Activated naive CD8-positive, alpha-beta T cell treated with anti-CD3 and anti-CD28 coated beads, Interleukin-2, amount 50 U/mL, for 16 hours (primary cell): ENCODE measurements at places on chromosomes 3 and 15.

DNA sequence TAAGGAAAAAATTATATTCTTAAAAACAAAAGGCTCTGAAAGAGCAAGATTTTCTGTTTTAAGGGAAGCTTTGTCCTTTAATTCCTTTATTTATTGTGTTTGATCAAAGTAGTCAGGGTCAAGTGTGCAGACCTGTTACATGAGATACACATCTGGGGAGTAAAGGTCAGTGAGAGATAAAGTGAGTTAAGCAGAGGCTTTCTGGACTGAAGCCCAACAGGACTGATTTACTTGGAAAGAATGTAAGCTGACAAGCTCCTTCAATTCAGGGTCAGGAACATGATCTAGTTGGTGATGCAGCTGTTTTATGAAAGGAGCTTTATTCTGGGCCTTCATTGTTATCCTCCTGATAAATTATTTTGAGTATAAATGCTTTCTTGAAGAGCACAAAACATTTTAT is 20.7 kb upstream of the OTOL1 start:
- no peak for DNase-seq

GRCh38 chr3:120093119-120093910 is 932 bp downstream of the GSK3B start:
- DNase-seq: no peak

DNA sequence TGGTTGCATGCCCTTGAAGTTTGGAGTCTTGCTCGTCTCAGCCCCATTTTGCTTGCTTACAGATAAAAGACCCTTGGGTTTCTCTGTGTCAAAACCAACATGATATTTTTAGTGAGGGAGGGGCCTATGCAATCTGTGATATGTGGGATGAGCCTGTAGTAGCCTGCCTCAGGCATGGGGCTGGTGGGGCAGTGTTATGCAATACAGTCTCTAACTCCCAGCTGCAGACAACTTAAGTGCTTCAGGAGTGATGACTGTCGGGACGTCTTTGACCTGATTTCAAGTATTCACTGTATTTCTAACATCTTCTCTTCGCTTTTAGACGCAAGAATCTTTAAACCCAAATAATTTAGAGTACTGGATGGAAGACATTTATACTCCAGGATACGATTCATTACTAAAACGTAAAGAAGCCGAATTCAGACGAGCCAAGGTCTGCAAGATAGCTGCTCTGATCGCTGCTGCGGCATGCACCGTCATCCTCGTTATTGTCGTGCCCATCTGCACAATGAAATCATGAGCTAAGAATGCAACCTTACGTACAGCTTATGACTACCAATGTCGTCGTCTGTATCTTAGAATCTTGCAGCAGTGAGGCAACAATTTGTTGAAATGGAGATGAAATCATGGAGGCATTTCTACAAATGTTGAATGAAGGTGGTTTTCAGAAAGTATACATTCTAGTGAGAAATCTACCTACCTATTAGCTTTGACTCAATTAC is 35.9 kb downstream of the MINAR1 start:
- no peak for DNase-seq

GRCh38 chr15:40310001-40310959 is 2.5 kb upstream of the PLCB2 start:
- no peak for DNase-seq

GRCh38 chr3:128804017-128804810 is 75.2 kb upstream of the ACAD9 start:
- peak; percentile 33 for DNase-seq

DNA sequence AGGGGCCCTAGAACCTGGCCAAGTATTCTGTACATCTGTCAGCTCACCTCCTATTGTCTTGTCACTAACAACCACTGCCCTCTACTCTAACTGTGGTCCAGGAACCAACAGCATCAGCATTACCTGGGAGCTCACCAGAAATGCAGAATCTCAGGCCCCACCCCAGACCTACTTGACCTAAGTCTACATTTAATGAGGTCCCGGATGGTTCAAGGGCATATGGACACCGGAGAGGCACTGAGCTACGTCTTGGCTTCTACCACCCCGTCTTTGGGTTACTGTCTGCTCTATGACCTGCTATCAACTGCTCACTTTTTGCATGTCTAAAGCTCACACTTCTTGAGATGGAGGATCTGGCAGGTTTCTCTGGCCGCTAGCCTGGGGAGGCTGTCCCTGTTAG is 8.1 kb downstream of the GALNT15 start:
- DNase-seq: no peak

DNA sequence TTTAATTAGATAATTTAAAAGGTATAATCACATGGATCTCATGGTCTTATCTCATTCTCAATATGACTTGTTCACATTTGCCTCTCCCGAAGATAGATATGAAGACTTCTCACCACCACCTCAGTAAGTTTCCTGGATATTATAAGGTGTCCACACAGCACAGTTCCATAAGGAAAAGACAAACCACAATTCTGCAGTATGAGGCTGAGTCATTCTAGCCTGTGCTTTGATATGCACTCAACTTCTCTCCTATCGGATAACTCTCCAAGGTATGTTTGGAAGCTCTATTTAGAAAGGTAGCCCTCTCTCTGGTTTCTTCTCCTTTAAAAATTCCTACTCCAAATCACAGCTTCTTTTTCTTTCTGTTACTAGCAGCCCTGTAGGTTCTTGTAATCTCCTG is 612.8 kb downstream of the ZPLD1 start:
- no peak for DNase-seq

DNA sequence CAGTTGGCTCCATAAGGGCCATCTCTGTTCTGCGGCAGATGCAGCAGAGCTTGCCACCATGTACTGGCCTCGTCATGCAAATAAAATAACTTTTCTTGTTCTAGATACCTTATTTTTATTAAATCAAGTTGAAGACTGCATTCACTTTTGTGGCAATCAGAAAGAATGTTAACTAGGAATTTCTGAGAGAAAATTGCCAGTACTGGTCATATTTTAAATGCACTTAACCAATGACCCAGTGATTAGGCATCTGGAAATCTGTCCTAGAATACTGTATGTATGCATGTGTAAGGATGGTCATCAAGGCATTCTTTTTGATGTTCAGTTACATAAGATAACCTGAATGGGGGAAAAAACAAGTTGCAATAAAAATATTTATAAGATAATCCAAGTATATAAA is 34.2 kb upstream of the CSPG5 start:
- no peak for DNase-seq

DNA sequence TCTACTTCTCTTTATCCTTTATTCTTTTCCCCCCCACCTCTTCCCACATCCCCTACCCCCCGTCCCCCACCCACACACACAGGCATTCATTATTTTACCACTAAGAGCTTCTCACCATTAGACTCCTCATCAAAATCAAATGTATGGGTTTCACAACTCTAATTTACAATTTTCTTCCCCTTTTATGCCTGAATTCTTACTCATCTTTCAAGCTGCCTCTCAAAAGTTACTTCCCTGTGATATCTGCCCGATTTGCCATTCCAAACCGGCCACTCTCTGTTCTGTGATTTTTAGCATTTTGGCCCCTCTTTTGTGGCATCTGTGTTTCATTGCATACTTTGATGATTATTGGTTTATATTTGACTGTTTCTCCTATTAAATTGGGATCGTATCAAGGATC is 42.2 kb downstream of the SLC9A9 start:
- no peak for DNase-seq

DNA sequence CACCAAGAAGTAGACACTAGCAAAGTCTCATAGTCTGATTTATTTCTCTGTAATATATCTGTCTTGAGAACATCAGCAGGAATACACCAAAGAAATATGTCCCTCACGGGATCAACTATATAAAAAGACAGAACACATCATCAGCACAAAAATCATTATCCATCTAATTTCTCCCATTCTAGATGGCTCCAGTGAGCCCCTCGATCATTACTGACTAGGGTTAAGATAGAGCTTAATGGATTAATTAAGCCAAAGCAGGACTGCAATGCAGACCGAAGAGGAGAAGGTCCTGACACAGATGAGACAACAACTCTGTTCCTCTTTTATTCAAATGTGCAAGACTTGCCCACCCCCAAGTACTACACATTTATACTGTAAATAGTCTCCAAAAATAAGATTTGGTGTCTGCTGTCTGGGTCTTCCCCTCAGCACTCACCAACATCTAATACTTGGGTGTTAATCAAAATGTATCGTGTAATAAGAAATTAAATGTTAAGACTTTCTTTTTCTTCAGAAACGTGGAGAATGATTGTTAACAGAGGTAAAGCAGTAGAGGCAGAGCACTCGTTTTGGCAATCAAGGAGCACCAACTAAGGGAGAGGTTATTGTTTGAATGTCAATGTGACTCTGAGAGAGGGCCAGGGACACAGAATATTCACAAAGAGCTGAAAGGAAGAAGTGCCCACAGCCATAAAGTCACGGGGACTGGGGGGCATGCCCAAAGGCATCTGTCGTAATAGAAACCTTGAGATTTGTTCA is 133.6 kb downstream of the TIGIT start:
- DNase-seq: no peak

DNA sequence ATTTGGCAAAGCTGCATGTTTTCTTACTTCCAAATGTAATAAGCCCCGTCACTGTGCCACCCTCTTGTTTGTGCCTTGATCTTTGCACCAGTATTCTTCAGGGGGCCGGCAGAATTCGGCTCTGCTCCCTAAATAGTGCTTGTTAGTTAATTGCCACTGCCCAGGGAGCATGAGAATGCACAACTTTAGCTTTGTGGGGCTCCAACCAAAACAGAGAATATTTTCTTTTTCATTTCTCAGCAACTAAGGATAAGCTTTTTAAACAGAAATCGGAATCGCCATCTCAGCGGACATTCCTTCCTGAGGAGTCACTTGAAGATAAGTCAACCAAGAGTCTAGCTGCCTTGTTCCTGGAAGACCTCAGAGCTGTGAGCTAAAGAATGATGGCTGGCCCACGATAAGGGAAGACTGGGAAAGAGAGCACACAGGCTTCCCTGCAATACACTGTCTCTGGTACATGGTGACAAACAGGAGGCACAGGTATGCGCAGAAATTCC is 106.0 kb downstream of the LRIG1 start:
- no peak for DNase-seq

DNA sequence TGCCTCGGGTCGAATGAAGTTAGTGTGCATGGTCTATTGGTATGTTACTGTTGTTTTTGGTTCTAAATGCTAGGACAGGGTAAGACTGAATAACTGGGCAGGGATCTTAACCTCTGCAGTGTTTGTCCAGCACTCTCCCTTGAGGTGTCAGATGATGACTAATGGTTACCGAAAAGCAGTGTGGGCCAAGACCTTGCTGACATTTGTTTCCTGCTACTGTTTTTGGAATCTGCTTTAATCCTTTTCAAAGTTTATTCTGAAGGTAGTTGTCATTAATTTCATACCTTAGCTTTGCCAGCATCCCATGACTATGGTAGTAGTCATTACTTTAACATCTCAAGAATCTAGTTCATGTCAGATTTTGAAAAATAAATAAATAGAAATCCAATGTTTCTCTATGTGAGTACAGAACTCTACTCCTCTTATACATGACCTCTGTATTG is 117.0 kb downstream of the P3H2 start:
- DNase-seq: no peak

DNA sequence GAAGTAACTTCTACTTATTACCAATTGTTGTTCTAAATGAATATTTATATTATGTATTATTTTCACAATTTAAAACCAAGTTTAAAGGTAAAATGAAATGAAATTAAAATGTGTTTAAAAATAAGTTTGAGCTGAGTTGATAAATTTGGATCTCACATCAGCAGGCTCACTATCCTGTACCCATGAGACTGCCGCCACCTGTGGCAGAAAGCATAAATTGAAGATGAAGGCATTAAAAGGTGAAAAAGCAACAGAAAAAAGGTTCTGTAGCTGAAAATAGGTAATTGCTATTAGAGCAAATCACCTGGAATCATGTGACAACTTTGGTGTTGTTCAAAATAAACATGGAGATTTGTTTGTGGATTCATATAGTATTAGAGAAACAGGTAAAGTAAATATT is 133.0 kb upstream of the CADM2 start:
- DNase-seq: no peak

- DNase-seq: no peak
Measured at GRCh38 chr3:58962816-58963215, 87.0 kb downstream of the CFAP20DC start.
